ENCODE measurements at places on chromosomes 1 and 21.

- no peak for DNase-seq
Measured at GRCh38 chr1:218025454-218025853, 259.6 kb upstream of the RRP15 start.

GRCh38 chr1:69070660-69071373 is 496.9 kb upstream of the LRRC7 start:
- DNase-seq, result no peak

- DNase-seq, result no peak
Measured at GRCh38 chr21:31870472-31871193, 2.2 kb upstream of the HUNK start.

GRCh38 chr1:218112862-218113261 is 172.2 kb upstream of the RRP15 start:
- no peak for DNase-seq
